Vein endothelial cell (primary cell): ENCODE measurements at places on chromosomes 5 and 9. TPM values are rescaled to one million over a fixed set of nuclear protein-coding genes. Genes with fewer than 3 reads are reported as not detected.

Gene RORB
- total RNA-seq, result under 0.01 TPM in 1 of 2 replicates, not detected in the other

Gene DNAI1
- total RNA-seq, result not detected in 2 replicates

Gene MRPL36
- total RNA-seq, result 40.2 and 47.1 TPM in 2 replicates

Gene S1PR3
- total RNA-seq, result 17.8 and 18.9 TPM in 2 replicates

Gene HIGD2A
- total RNA-seq, result 38.4 and 57.8 TPM in 2 replicates

Gene PCDHAC1
- 0.10 and 0.33 TPM in 2 replicates for total RNA-seq

Gene FAM151B
- total RNA-seq, result 1.6 and 3.3 TPM in 2 replicates

Gene GMCL2
- under 0.01 TPM in 1 of 2 replicates, not detected in the other for total RNA-seq

Gene TPPP
- under 0.01 TPM in 2 replicates for total RNA-seq

Gene FBN2
- total RNA-seq, result 2.4 and 5.9 TPM in 2 replicates

Gene FAM153A
- total RNA-seq, result not detected in 2 replicates

Gene LRRC19
- total RNA-seq, result not detected in 2 replicates

Gene TERT
- not detected in 2 replicates for total RNA-seq

Gene CCIN
- total RNA-seq, result 0.10 and 0.65 TPM in 2 replicates
